Fibroblast of skin of right biceps (primary cell): ENCODE measurements at places on chromosomes 4 and X.

DNA sequence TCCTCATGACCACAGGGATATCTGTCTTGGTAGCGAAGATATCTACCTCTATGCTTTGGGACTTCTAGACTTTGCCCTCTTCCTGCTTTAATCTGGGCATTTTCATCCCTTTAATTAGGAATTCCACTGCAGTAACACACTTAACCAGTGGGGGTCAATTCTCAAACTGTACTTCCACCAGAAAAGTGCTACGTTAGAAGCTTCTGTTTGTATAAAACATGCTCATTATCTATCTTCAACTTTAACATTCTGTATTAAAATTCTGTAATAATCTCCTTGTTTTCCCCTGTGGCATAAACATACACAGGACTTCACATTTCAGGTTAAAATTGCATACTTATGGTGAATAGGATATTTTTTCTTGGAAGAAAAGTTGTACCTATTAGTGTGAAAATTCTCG, 105.6 kb downstream of the AMMECR1 start:
- no peak for DNase-seq

- DNase-seq = peak; percentile 74
Measured at GRCh38 chr4:85113706-85114105, 147.2 kb upstream of the WDFY3 start.

- DNase-seq = no peak
Measured at GRCh38 chr4:84750960-84751283, 168.0 kb downstream of the CDS1 start.

DNA sequence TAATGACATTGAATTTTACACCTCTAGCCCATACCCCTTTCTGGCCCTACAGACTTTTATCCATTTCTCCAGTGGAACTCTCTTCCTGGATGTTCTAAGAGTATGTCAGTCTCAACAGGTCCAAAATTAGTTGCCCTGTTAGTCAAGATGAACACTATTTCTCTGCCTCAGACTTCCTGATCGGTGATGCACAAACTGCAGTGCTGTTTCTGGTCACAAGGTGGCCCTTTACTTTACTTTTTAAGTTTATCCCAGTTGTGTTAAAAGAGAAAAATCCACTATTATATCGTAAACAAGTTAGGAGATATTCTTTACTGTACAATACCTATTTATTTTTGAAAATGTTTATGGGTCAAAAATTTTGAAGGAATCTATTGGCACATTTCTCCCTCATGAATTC, 13.1 kb downstream of the TCEAL7 start:
- DNase-seq = peak; percentile 24

DNA sequence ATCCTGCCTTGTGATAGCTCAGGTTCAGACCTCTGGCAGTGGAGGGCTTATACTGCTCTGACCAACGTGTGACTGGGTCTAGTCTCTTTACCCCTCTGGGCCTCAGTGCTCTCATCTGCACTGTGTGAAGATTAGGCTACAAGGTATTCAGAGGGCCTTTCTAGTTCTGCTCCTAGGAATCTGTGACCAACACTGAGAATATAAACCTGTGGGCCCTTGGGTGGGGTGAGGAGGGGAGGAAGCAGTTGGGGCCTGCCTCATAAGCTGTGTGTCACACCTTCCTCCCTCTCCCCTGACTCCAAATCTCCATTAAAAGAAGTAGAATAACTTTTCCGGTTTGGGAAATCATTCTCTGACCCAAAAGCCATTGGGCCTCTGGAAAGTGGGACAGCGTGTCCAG, 66.3 kb upstream of the MSN start:
- DNase-seq = no peak

GRCh38 chr4:79198951-79199587, 126.8 kb downstream of the NAA11 start:
- peak; percentile 22 for DNase-seq

DNA sequence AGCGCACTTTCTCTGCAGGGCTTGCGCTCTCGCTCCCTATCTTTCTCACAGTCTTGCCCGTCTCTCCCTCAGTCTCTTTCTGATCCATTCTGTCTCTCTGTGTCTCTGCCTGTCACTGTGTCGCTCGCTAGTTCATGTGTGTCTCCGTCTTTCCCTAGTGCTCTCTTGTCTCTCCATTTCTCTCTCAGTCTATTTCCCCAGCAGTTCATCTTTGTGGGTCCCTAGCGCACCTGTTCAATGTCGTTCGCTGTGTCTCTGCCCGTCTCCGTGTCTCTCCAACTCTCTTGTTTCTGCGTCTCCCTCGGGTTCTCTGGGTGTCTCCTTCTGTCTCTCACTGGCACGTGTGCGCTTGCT, 1.5 kb downstream of the GPR101 start:
- no peak for DNase-seq

- peak; percentile 68 for DNase-seq
Measured at GRCh38 chrX:10615931-10616774, 4.2 kb downstream of the MID1 start.

DNA sequence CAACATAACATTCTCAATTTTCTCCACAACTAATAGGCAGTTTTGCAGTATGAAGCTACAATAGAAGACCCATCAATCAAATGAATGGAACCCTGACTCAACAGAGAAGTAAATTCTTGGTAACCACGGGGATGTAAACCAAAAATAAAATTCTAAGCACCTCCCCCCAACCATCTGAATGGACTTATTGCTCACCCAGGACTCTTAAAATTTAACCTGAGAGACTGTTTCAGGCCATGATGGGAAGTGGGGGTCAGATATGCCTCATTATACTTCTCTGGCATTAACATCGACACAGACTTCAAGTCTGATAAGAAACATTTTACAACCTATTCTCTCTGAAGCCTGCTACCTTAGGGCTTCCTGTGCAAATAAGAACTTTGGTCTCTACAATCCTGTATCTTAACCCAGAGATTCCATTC, 620.9 kb downstream of the TLL1 start:
- DNase-seq = peak; percentile 68

- peak; percentile 57 for DNase-seq
Measured at GRCh38 chr4:133775881-133776280, 425.7 kb downstream of the PABPC4L start.

GRCh38 chr4:10963958-10964703, 279.6 kb upstream of the CLNK start:
- DNase-seq = no peak
